ENCODE measurements at places on chromosomes 13 and 19.

DNA sequence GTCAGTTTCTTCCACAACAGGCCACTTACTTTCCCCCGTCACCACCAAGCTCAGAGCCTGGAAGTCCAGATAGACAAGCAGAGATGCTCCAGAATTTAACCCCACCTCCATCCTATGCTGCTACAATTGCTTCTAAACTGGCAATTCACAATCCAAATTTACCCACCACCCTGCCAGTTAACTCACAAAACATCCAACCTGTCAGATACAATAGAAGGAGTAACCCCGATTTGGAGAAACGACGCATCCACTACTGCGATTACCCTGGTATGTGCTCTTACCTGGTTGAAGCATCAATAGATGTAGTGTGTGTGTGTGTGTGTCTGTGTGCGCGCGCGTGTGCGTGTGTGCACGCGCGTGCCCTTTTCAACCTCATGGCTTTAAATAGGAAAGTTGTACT lies 3.7 kb downstream of the KLF5 start:
- no peak for DNase-seq

DNA sequence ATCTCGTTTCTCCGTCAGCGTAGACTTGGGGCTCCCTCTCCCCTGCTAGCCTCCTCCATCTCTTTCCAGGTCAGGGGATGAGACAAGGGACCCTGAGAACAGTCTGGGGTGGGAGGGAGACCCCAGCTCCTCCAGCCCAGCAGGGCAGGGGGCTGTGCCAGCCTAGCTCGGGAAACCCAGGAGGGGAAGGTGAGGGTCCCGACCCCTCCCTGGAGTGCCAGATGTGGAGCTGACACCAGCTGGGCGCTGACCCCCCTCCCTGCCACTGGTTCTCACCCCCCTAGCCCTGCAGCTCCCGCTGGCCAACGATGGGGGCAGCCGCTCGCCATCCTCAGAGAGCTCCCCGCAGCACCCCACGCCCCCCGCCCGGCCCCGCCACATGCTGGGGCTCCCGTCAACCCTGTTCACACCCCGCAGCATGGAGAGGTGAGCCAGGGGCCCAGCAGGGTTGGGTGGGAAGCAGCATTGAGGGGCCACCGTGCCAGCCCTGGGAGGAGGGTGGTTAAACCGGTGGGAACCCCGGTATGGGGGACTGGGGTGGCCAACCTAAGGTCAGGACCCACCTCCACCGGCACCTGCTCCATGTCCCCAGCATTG lies 5.1 kb upstream of the TGFBR3L start:
- DNase-seq = no peak

- no peak for DNase-seq
These were observed 735.9 kb upstream of the PCDH9 start for GRCh38 chr13:67966065-67966464.

GRCh38 chr13:33846303-33847062 lies 28.5 kb downstream of the RFC3 start:
- DNase-seq = no peak

DNA sequence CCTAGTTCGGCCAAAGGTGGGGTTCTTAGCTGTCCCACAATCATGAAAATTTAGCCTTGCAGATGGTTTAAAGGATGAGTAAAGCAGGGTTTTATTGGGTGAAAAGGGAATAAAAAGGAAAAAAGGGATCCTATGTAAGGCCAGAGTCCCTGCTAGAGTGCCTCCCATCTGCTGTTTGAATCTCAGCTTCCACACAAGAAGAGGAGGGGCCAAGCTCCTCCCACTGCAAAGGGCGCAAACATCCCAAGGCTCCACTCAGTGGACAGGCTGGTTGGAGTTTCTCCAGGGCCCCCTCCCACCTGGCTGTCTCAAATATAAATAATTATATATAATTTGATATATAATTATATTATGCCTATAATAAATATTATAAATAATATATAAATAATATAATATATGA lies 1272.1 kb upstream of the PCDH20 start:
- no peak for DNase-seq

DNA sequence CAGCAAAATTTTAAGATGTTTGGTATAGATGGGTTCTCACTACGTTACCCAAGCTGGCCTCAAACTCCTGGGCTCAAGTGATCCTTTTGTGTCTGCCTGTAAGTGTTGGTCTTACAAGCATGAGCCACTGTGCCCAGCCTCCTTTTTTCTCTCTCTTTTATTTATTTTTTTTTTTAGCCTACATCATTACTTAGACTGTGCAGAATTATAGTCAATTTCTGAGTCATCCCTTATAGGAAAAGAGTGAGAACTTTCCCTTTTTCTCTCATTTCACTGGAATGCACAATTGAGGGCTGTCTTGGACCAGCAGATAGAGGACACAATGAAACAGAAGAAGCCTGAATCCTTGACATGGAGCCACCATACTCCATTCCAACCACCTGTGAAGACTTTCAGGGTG lies 13.3 kb downstream of the TSKS start:
- no peak for DNase-seq

- no peak for DNase-seq
These were observed 3.7 kb upstream of the FCER2 start for GRCh38 chr19:7705387-7706187.

DNA sequence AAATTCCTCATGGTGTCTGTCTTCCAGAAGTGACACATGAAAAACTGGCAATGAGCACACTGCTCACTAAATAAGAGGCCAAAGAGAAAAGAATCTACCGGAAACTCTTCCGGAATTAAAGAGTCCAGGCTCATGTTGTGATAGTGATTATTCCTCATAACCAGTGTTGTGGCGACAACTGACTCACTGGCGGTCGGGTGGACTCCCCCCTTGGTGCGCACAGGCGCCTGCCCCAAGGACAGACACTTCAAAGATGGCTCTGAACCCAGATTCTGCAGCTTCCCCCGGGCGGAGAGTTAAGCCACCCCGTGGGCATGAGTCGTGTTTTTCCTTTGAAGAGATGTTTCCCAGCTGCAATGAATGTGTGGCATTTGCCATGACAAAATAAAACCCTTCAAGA lies 10.3 kb downstream of the IL17D start:
- no peak for DNase-seq

DNA sequence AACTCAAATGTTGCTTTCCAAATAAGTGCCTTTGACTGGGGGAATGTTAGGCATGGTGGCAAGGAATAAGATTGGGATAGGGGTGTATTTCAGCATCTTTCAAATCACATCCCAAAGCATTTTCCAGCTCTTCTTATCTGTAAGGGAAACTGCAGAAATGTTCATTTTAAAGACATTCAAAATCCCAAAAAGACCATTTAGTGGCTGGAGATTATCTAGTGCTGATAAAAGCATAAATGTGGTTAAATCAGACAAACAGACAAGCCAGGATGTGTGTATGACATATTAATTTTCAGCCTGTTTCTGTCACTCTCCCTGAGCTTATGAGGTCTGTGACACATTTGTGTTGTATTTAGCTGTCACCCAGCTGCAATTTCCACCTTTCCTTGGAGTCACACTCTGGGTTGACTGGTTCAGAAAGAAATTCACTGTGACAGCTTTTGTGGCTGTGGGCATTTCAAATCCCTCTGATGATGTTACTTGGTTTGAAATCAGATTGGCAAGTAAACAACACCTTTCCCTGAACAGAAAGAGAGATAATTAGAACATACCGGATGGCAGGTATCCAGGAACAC lies 69.7 kb upstream of the SIAH3 start:
- no peak for DNase-seq

DNA sequence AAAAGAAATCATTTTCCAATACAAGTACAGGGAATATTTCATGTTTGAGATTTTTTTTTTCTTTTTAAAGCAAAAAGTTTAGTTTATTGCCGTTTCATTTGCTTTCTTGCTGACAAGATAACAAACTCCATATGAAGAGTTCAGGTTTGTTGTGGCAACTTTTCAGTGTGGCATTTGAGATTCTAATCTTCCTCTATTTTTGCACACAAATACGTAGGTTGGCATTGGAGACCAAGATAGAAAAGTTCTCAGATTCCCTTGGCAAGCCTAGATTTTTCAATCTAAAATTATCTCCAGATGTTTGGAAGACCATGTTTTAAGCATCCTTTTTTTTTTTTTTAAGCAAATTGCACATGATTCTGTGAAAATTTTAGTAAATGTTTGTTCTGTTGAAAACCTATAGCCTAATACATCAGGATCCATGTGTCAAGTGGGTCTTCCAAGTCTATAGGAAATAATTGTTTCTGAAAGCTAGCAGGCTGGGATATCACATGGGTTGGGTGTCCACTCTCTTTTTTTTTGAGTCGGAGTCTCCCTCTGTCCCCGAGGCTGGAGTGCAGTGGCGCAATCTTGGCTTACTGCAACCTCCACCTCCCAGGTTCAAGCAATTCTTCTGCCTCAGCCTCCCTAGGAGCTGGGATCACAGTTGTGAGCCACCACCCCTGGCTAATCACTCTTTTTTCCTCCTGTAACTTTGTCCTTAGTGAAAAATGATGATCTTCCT lies 2.6 kb downstream of the GARRE1 start:
- DNase-seq = no peak

DNA sequence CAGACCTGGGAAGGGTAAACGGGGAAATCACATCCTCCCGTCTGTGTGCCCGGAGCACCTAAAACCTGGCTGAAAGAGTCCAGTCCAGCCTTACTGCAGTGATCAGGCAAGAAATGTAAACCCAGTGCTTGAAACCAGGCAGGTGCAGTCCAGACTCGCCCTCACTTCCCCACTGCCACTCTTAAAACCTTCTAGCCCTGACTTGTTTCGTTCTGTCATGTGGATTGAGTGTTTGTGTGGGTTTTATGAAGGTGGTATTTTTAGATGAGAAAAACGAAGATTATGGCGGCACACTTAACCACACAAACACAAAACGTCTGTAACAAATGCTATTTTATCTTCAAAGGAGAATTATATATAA lies 839 bp upstream of the CKAP2 start:
- DNase-seq = no peak

GRCh38 chr19:30647891-30648720 lies 275.9 kb downstream of the ZNF536 start:
- DNase-seq = no peak

- no peak for DNase-seq
These were observed 30.9 kb downstream of the RASA3 start for GRCh38 chr13:114101358-114102130.

DNA sequence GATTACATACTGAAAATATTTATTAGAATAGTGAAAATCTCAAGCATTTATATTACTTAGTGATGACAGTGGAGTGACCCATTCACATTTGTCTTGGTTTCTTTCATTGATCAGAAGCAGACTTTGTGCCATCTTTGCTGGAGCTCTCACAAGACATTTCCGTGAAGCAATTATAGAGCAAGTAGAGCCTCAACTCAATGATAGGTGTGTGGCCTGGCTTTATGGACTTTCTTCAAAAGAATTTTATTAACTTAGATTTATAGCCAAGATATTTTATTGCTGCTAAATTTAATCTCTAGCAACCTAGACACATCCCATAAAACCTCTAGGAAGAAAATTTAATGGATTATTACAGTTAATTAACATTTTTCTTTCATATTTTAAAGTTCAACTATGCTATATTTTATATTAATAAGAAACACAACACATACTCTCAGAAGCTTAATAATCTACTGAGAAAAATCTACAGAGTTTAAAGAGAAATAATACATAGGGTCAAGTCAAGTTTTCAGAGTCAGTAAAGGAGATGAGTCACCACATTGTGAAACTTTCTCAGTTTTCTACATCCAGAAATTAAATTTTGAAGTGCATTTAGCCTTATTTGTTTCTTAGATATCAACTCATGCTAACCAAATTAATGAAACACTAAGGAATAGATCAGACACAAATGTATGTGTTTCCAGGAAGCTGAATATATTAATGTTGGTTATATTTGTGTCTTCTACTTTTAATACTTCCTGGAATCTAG lies 160.5 kb downstream of the LACC1 start:
- DNase-seq = no peak

DNA sequence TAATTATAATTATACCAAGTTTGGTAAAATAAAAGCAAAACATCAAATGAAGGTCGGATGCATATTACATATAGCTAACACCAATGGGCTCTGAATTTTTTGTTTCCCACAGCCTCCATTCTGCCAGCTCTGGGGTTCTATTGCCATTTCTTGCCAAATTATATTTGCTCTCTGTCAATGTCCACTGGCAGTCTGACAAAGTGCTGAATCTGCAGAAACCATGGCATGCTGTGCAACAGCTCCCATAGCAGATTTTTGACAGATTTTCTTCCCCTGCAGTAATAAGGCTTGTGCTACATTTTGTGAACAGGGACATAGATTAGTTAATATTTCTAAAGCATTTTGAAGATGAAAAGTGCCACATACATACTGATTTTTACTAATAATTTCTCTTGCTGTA lies 1102.1 kb downstream of the DIAPH3 start:
- DNase-seq = no peak

DNA sequence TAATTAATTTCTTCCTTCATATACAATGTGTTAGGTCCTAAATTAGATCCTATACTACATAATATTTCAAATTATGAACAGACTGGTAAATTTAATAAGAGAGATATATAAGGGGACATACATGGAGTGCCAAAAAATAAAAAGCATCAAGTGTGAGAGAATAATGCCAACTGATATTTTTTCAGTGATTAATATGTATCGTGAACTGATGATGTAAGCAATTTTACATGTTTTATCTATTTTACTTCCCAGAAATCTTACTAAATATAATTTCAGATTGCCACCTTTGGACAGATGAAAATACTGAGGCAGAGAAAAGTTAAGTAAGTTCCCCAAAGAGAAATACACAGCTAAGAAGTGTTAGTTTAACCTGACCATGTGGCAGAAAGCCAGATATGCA lies 870.8 kb downstream of the SLITRK5 start:
- DNase-seq = no peak

DNA sequence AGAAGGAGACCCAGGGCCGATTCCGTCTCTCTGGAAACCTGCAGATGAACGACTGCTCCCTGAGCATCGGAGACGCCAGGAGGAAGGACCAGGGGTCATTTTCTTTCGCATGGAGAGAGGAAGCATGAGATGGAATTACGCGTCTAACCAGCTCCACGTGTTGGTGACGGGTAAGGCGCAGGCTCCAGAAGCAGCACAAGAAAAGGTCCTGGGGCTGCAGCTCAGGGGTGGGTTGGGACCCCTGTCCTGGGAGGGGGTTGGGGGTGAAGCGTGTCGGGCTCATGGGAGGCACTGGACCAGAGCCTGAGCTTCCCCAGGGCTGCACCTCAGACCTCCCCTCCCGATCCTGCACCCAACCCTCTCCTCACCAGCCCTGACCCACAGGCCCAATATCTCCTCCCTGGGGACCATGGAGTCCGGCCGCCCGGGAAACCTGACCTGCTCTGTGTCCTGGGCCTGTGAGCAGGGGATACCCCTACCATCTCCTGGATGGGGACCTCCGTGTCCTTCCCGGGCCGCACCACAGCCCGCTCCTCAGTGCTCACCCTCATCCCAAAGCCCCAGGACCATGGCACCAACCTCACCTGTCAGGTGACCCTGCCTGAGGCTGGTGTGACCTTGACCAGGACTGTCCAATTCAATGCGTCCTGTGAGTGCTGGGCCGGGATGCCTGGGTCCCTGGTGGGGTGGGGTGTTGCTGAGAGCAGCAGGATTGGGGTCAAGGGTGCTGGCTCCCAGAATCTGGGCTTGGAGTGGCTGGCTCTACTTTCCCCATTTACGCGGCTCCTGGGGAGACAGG lies 39.6 kb upstream of the CD33 start:
- DNase-seq = no peak

All from right hindlimb (tissue), 1 donor.